Thoracic aorta (tissue), 2 donors: ENCODE measurements at places on chromosomes 6 and 20. TPM values are rescaled to one million over a fixed set of nuclear protein-coding genes. Genes with fewer than 3 reads are reported as not detected.

Gene HUS1B
- 0.71 TPM for total RNA-seq

Gene TUBB2B
- 3.2 TPM for total RNA-seq

Gene ZNF334
- 3.0 TPM for total RNA-seq

Gene TAF8
- 24.5 TPM for total RNA-seq

Gene KHDC1L
- total RNA-seq: not detected

Gene PHACTR3
- not detected for total RNA-seq

Gene CFAP61
- total RNA-seq: 0.27 TPM

Gene SLC44A4
- 5.8 TPM for total RNA-seq

Gene GJA1
- total RNA-seq: 281 TPM

Gene APOBEC2
- not detected for total RNA-seq

Gene BHLHE23
- not detected for total RNA-seq

Gene SAPCD1
- total RNA-seq: not detected

Gene CPNE5
- total RNA-seq: 0.85 TPM

Gene SASH1
- 77.0 TPM for total RNA-seq

Gene SMLR1
- not detected for total RNA-seq

Gene WFDC10A
- total RNA-seq: not detected

Gene SIRPB2
- 11.0 TPM for total RNA-seq

Gene IRF4
- total RNA-seq: 1.1 TPM

Gene DUSP15
- 3.9 TPM for total RNA-seq

Gene CDSN
- total RNA-seq: 1.6 TPM

Gene ASIP
- total RNA-seq: not detected

Gene GPX6
- total RNA-seq: not detected

Gene TAGAP
- 3.2 TPM for total RNA-seq

Gene DCDC2
- not detected for total RNA-seq

Gene ZNF831
- total RNA-seq: 1.3 TPM

Gene TTLL9
- not detected for total RNA-seq

Gene C6orf15
- not detected for total RNA-seq

Gene SAMD10
- total RNA-seq: 3.0 TPM

Gene SNAP91
- 3.0 TPM for total RNA-seq

Gene TXLNB
- total RNA-seq: 0.81 TPM

Gene MEP1A
- total RNA-seq: not detected

Gene MLIP
- not detected for total RNA-seq

Gene NOL4L
- 23.7 TPM for total RNA-seq

Gene JAG1
- 253 TPM for total RNA-seq

Gene HLA-DQA1
- total RNA-seq: 4.5 TPM

Gene CDYL
- 22.7 TPM for total RNA-seq

Gene PLCG1
- total RNA-seq: 255 TPM

Gene NKAIN2
- total RNA-seq: 0.28 TPM

Gene SOX18
- 4.2 TPM for total RNA-seq

Gene CGA
- total RNA-seq: not detected
